ENCODE measurements at places on chromosomes 7 and 10.
A peak's percentile ranks its signal among the peaks of the same experiment; 100 is the strongest.

- no peak for DNase-seq
Observed at GRCh38 chr7:27030393-27031050, 65.3 kb downstream of the HOXA1 start.

DNA sequence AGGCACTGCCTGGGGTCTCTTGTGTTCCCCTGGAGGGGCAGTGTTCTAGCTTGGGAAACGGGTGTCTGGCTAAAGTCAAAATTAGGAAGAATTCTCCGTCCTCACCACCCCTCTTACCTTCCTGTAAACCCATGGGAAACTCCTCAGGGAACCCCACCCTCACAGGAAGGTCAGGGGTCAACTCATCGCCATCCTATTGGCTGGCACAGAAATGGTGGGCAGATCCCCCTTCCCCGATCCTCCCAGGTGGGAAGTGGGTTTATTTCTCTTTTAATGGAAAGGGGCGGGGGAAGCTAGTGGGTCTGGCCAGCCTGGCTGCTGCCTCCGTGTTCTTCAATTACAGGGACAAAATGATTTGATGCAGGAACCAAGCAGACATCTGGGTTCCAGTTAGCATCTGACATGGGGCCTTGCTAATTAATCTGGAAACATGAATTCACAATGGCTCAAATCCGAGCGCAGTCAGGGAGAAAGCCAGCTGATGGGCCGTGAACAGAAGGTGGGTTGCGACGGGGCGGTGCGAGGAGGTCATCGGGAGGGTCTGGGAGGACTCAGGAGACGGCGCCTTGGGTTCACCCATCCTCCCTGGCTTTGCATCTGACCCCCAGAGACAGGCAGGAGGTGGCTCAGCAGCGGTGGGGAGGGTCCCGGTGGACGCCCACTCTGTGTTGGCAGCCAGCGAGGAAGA, 66.6 kb downstream of the SLIT1 start:
- DNase-seq = no peak

- DNase-seq = no peak
Observed at GRCh38 chr10:130054021-130054420, 56.6 kb downstream of the C10orf143 start.

GRCh38 chr7:106075937-106076336, 36.2 kb downstream of the SYPL1 start:
- DNase-seq = no peak

- no peak for DNase-seq
Observed at GRCh38 chr7:55022002-55022985, 3.5 kb downstream of the EGFR start.

DNA sequence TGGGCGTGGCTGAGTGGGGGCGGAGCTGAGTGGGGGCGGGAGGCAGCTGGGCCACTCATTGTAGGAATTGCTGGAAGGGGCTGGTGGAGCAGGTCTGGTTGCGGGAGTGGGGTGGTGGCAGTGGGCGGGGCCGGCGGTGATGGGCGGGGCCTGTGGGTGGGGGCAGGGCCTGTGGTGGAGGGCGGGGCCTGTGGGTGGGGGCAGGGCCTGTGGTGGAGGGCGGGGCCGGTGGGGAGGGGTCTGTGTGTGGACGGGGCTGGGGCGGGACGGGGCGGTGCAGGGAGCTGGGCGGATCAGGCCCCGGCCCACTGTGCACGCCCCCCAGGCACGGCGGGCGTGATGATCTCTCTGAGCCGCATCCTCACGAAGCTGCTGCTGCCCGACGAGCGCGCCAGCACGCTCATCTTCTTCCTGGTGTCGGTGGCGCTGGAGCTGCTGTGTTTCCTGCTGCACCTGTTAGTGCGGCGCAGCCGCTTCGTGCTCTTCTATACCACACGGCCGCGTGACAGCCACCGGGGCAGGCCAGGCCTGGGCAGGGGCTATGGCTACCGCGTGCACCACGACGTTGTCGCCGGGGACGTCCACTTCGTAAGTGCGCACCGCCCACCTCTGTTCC, 14.0 kb downstream of the SLC29A4 start:
- DNase-seq = no peak

GRCh38 chr10:127563718-127564553, 14.8 kb downstream of the NPS start:
- DNase-seq = no peak

DNA sequence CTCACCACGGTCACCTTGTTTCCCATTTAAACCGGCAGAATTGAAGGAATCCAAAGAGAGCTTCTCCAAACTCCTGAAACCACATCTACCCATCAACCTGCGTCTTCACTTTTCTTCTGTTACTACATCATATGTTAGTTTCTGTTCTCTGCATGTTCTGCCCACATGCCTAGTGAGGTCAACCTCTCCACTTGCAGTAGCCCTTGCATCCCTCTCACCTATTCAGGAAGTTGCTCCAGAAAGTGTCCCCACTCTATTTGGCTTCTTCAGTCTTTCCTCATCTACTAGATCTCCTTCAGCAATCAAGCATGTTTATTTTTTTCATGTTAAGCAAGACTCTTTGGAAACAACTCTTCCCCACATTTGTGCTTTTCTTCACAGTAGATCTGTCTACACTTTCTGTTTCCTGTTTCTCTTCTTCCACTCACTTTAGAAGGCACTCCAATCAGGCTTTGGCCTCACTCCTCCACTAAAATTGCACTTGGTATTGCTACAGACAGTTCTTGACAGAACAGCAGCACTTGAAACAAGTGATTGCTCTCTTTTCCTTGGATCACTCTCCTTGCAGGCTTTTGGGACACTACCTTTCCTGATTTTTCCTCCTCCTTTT, 7.5 kb downstream of the SAMD9L start:
- DNase-seq = no peak

- DNase-seq = no peak
Observed at GRCh38 chr7:118182593-118183427, 1.2 kb upstream of the LSM8 start.

- peak; percentile 91 for DNase-seq
Observed at GRCh38 chr10:96130326-96130995, 364 bp downstream of the ZNF518A start.

DNA sequence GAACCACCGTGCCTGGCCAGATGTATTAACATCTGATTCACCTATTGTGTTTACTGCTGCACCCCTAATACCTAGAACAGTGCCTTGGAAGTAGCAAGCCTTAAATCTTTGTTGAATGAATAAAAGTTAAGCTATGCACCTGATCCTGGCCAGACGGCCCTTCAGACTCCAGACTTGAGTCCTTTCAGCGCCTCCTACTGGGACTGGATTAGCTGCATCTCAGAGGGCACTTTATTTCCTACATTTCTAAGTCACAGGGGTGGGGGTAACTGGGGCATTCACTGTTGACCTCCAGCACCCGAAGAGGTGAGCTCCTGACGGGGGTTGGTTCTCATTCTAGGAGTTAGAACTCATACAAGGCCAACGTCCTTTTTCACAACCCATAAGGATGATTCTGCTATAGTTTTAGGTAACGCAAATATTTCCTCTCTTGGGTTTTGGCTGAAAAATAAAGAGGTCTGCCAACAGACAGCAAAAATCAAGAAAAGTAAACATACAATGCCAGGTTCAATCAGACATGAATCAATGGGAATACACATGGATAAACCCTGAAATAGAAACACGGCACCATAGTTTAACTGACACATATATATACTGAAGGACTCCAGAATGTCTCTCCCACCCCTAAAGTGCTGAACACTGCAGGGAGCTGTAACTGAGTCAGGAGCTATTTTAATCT, 48.0 kb upstream of the DLG5 start:
- DNase-seq = peak; percentile 12

Measured in chondrocyte (in vitro differentiated cells).